Thoracic aorta (tissue), 2 donors: ENCODE measurements at places on chromosomes 2 and 18. TPM values are rescaled to one million over a fixed set of nuclear protein-coding genes. Genes with fewer than 3 reads are reported as not detected.
A peak's percentile ranks its signal among the peaks of the same experiment; 100 is the strongest.

- H3K27ac ChIP-seq: no peak overlapping the region
- H3K27me3 ChIP-seq: no peaks in the 10 kb centered on the region
- no peak overlapping the region for H3K4me3 ChIP-seq
- H3K4me1 ChIP-seq: peaks cover 6% of the 10 kb centered on the region
Observed at GRCh38 chr2:191885650-191886049, 38.8 kb upstream of the CAVIN2 start.

DNA sequence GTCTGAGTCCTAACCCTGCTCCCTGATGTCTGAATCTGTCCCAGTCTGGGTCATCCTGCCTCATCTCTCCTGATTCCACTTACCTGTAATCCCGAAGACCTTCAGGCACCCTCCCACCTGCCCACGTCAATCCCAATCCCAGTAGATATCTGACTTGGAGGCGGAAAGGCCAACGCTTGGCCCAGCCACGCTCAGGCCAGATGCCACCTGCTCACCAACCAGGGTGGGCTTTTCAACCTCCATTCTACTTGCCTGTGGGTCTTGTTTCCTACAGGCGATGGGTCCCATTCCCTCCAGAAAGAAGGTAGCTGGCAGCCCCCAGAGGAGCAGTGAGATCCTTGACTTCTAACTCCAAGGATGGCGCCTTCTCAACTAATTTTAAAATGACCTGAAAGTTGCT is 59.7 kb downstream of the INPP5D start:
- no peak overlapping the region for H3K27ac ChIP-seq
- no peaks in the 10 kb centered on the region for H3K27me3 ChIP-seq
- DNase-seq: no peak
- H3K36me3 ChIP-seq: no peaks in the 10 kb centered on the region
- no peaks in the 10 kb centered on the region for H3K4me1 ChIP-seq

DNA sequence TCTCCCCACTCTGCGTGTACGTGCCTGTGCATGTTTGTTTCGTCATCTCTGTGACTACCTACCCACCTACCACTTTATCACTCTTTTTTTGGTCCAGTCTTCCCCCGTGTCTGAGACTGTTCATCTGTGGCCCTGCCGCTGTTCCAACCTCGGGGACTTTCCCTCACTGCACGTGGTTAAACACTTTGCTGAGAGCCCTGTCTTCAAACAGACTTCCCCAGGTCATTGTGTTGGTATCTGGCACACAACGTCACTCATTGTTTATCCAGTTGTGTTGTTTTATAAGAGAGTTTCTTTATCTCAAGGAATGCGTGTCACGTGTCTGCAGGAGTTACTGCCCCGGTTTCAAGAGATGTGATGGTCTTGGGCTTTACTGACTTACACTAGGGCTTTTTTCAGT is 262.0 kb upstream of the RASGRP3 start:
- DNase-seq: no peak
- no peaks in the 10 kb centered on the region for H3K36me3 ChIP-seq
- peaks cover 72% of the 10 kb centered on the region for H3K4me1 ChIP-seq
- H3K27ac ChIP-seq: peak overlapping the region; percentile 93
- no peak overlapping the region for H3K4me3 ChIP-seq

DNA sequence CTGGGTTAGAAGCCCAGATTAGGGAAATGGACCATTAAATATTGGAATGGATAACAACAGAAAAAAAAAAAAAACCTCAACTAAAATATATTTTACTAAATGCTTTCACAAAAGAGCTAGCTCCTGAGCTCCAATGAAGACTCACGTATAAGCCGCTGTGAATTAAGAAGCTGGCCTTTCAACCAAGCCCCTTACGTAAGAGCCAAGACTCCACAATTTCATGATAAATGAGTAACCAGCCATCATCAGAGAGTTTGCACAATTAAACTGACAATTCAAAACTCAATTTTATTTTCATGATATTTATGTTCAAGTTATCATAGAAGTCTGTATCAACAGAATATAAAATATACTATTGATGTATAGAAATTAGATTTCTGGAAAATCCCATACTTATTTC is 70.7 kb upstream of the HNRNPA3 start:
- H3K27me3 ChIP-seq: no peaks in the 10 kb centered on the region
- H3K36me3 ChIP-seq: no peaks in the 10 kb centered on the region
- no peak for DNase-seq
- no peak overlapping the region for H3K27ac ChIP-seq

DNA sequence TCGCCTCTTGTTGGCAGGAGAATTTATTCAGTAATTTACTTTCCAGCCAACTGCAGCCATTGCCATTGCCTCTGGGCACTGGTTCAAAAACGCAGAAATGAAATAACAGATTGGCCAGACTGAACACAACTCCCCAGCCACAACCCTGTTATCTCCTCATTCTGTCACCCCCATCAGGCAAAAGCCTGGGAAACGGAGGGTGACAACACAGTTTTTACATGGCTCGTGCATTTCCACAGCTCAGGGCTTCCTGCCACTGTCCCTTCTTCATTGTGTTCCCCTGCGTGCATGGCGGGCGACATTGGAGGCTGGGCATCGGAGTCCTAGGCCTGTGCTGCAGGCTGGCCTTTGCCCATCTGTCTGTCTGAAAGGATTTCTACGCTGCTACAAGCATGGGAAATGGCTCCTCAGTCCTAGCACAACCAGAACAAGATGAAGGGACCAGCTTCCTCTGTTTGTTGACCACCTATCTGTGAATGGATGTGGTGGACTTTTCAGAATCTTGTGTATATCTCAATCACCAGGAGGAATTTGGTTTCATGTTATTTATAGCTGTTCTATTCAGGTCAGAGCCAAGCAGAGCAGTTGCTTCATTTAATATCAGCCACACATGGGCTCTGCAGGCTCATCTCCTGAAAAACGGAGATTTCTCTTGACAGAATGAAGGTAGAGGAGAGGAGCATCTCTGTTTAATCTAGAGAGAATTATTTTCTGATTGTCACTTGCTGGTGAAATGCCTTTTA is 107.0 kb downstream of the MGAT5 start:
- peak overlapping the region; percentile 46 for H3K4me3 ChIP-seq
- H3K27ac ChIP-seq: peak overlapping the region; percentile 65
- no peaks in the 10 kb centered on the region for H3K27me3 ChIP-seq
- H3K4me1 ChIP-seq: peaks cover 26% of the 10 kb centered on the region

Gene PLCD4
- 8.3 TPM for total RNA-seq
